CD8-positive, alpha-beta memory T cell (primary cell): ENCODE measurements at places on chromosomes 4 and X. TPM values are rescaled to one million over a fixed set of nuclear protein-coding genes. Genes with fewer than 3 reads are reported as not detected.

GRCh38 chrX:25028726-25029125 lies 13.0 kb upstream of the ARX start:
- H3K36me3 ChIP-seq, result no peaks in the 10 kb centered on the region
- no peak overlapping the region for H3K27ac ChIP-seq
- no peaks in the 10 kb centered on the region for H3K4me1 ChIP-seq
- no peak for DNase-seq
- H3K27me3 ChIP-seq, result no peaks in the 10 kb centered on the region

Gene CCDC149
- 0.28 TPM for total RNA-seq

DNA sequence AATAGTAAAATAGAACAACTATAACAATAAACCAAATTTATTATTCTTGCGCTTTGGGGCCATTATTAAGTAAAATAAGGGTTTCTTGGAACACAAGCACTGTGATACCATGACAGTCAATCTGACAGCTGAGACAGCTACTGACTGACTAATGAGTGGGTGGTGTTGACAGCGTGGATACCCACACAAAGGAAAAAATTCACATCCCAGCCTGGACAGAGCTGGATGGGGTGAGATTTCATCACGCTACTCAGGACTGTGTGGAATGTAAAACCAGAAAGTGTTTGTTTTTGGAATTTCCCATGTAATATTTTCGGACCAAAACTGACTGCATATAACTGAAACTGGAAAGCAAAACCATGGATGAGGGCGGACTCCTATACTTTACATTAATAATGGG lies 48.8 kb downstream of the IGFBP7 start:
- H3K27me3 ChIP-seq, result no peaks in the 10 kb centered on the region
- H3K4me3 ChIP-seq, result no peak overlapping the region
- no peaks in the 10 kb centered on the region for H3K4me1 ChIP-seq

- H3K4me1 ChIP-seq, result no peaks in the 10 kb centered on the region
- no peaks in the 10 kb centered on the region for H3K36me3 ChIP-seq
- H3K27me3 ChIP-seq, result no peaks in the 10 kb centered on the region
- H3K27ac ChIP-seq, result no peak overlapping the region
- DNase-seq, result no peak
- H3K4me3 ChIP-seq, result no peak overlapping the region
Measured at GRCh38 chr4:109967798-109968520, 55.3 kb downstream of the EGF start.

GRCh38 chr4:109155084-109155483 lies 147.4 kb downstream of the COL25A1 start:
- no peak for DNase-seq
- H3K36me3 ChIP-seq, result no peaks in the 10 kb centered on the region
- H3K27ac ChIP-seq, result no peak overlapping the region
- no peaks in the 10 kb centered on the region for H3K4me1 ChIP-seq
- H3K4me3 ChIP-seq, result no peak overlapping the region
